Calu3 (cell line): ENCODE measurements at places on chromosomes 3 and 15. TPM values are rescaled to one million over a fixed set of nuclear protein-coding genes. Genes with fewer than 3 reads are reported as not detected.

DNA sequence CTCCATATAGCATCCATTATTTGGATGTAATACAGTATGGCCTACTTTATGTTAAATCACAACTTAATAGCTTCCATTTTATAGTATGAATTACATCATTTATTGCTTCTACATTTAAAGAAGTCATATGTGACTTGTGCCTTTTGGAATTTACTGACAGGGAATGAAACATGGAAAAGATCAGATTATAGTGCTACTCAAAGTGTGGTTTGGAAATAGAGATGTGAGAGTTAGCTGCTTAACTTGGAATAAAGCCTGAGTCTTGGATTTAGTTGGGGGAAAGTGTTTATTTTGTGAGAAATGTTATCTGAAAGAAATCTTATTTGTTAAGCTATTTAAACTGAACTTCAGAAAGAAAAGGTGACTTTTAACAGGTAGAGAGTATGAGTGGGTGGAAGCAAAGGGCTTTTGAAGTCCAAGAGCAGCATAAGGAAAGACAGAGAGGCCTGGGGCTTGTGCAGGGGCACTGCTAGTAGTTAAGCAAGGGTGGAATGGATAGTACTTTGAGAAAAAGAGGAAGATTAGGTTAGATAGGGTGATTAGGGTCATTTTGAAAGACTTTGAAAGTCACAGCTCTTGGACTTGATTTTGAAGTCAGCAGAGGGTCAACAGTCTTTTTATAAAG lies 60.5 kb downstream of the SLMAP start:
- no peaks in the 10 kb centered on the region for H3K36me3 ChIP-seq
- no peak overlapping the region for H3K27ac ChIP-seq
- H3K27me3 ChIP-seq, result no peaks in the 10 kb centered on the region
- no peak for DNase-seq

- DNase-seq, result no peak
- no peaks in the 10 kb centered on the region for H3K36me3 ChIP-seq
- H3K27ac ChIP-seq, result no peak overlapping the region
- no peaks in the 10 kb centered on the region for H3K4me1 ChIP-seq
- peaks cover 66% of the 10 kb centered on the region for H3K27me3 ChIP-seq
- no peak overlapping the region for H3K4me3 ChIP-seq
These were observed 10.3 kb downstream of the CX3CR1 start for GRCh38 chr3:39269528-39269927.

- H3K27me3 ChIP-seq, result no peaks in the 10 kb centered on the region
- H3K4me3 ChIP-seq, result no peak overlapping the region
- no peak overlapping the region for H3K27ac ChIP-seq
- DNase-seq, result no peak
- H3K4me1 ChIP-seq, result peaks cover 15% of the 10 kb centered on the region
These were observed 82.7 kb upstream of the MBNL1 start for GRCh38 chr3:152185891-152186630.

DNA sequence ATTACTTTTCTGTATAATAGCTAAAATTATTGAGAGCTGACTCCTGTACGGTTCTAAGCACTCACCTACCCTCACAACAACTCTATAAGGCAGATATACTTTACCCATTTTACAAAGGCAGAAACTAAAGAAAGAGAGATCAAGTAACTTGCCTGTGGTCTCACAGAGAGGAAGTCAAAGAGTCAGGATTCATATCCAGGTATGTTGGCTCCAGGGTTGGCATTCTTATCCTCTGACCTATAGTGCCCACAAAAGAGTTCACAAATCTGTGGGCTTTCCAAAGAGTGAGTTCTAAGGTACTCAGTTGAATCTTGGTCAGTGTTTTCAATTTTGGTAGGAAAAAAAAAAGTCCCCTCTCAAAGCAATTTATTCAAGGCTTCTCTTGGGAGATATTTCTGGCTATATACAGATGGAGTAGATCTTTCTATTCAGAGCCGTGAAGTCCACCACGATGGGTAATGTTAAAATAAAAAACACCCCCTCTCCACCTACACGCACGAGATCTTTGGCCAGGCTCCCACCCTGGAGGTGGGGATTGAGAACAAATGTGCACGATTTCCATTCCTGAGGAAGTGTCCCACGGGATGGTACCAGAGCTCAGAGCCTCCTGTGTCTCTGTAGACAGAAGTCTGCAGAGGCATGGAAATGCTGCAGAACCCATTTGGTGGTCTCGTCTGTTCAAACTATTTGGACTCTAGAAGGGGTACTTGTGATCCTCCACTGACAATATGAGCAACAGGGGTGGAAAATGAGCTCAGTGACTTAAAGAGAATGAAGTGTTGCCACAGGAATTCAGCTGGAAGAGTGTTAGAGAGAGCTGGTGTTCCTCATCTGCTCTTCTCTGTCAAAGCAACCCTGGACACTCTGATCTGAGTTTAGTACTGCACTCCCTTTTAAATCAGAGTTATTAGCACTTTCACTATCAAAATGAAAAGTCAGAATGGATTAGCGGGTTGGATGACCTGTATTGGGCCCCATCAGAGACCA lies 212.1 kb upstream of the EIF1B start:
- no peaks in the 10 kb centered on the region for H3K27me3 ChIP-seq
- no peaks in the 10 kb centered on the region for H3K36me3 ChIP-seq
- H3K4me1 ChIP-seq, result peaks cover 39% of the 10 kb centered on the region
- DNase-seq, result no peak
- peak overlapping the region; percentile 68 for H3K27ac ChIP-seq
- no peak overlapping the region for H3K4me3 ChIP-seq

DNA sequence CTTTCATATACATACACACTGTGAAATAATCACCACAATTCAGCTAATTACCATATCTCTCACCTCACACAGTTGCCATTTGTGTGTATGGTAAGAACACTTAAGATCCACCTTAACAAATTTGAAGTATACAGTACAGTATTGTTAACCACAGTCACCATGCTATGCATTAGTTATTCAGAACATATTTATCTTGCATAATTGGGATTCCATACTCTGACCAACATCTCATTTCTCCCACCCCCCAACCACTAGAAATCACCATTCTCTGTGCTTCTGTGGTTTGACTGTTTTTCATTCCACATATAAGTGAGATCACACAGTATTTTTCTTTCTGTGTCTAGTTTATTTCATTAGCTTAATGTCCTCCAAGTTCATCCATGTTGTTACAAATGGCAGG lies 247.7 kb upstream of the CTNNB1 start:
- H3K36me3 ChIP-seq, result no peaks in the 10 kb centered on the region
- no peaks in the 10 kb centered on the region for H3K27me3 ChIP-seq
- H3K4me1 ChIP-seq, result no peaks in the 10 kb centered on the region
- H3K4me3 ChIP-seq, result no peak overlapping the region

GRCh38 chr3:14415501-14415900 lies 13.1 kb downstream of the SLC6A6 start:
- H3K4me1 ChIP-seq, result peaks cover 45% of the 10 kb centered on the region
- no peak overlapping the region for H3K4me3 ChIP-seq
- H3K36me3 ChIP-seq, result peaks cover 24% of the 10 kb centered on the region
- no peaks in the 10 kb centered on the region for H3K27me3 ChIP-seq
- no peak overlapping the region for H3K27ac ChIP-seq

DNA sequence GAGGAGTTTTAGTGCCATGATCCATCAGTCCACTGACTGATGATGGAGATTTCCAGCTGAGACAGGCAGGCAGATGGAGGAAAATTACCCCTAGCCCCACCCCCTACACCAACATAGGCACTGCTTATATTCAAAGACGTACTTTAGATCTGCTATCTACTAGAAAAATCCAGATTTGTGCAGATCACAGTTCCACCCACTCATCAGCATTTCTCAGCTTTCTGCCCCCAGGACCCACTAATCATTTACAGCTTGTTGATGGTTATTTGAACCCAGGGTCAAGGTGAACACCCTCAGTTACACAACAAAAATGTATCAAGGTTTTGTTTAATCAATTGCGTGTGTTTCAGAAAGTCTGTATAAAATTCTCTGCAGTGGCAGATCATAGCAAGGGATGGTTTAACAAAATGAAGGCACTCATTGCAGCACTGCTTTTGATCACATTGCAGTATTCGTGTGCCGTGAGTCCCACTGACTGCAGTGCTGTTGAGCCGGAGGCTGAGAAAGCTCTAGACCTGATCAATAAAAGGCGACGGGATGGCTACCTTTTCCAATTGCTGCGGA lies at the start of gene HRG:
Gene HRG (plus strand): TSS at position 390 of the 564 bp plus-strand sequence. CDS start 18 bp downstream, at position 408.
- H3K4me3 ChIP-seq, result no peak within 1 kb of the TSS
- no peaks in the 10 kb centered on the region for H3K27me3 ChIP-seq
- H3K36me3 ChIP-seq, result peaks cover 6% of the 10 kb centered on the region
- no peak within 1 kb of the TSS for H3K27ac ChIP-seq
- peaks cover 48% of the 10 kb centered on the region for H3K4me1 ChIP-seq

DNA sequence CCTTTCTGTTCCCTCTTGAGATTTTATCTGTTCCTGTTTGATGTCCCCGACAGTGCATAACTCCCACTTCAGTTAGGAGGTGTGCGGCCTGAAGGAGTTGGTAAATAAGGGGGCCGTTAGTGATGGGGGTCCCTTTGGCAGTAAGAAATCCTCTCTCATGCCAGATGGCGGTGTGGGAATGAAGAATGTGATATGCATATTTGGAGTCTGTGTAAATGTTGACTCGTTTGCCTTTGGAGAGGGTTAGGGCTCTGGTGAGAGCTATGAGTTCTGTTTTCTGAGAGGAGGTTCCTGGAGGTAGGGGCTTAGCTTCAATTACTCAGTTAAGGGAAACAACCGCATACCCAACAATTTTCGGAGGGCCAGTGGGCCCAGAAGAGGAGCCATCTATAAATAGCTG lies 38.8 kb upstream of the RNF7 start:
- H3K27me3 ChIP-seq, result no peaks in the 10 kb centered on the region
- H3K27ac ChIP-seq, result no peak overlapping the region
- H3K4me3 ChIP-seq, result no peak overlapping the region
- DNase-seq, result no peak
- no peaks in the 10 kb centered on the region for H3K4me1 ChIP-seq

DNA sequence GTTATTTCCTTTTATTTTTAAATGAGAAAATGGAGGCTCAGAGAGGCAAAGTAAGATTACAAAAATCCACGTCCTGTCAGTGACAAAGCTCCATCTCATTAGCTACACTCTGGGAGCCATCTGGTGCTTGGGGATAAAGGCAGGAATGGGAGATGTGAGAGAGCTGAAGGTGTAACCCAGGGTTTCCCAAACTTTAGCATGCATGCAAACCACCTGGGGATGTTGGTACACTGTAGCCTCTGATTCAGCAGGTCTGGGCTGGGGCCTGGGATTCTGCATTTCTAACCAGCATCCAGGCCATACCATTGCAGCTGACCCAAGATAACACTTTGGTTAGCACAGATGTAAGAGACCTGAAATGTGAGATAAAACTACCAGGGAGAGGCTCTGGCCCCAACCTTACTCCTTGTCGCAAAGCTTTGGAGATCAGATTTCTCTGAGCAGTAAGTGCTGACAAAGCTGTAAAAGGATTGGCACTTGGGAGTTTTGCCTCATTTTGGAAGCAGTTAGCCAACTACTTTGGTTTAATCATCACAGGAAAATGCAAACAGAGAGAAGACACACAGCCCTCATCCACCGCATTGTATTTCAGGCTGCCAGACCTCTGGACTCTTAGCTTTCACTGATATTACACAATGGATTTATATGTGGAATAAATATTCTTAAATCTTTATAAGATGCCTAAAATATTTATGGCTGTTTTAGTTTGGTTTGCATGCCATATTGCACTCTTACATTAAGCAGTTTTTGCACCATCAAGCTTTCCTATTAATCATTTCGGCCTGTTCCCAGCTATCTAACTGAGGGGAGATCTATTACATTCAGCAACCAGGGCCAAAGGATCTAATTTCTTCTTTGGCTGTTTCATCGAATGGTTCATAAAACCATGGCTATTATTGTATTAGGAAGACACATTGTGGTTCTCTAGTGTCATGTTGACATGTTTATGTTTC lies 263.0 kb downstream of the EBLN2 start:
- no peak overlapping the region for H3K27ac ChIP-seq
- no peaks in the 10 kb centered on the region for H3K27me3 ChIP-seq
- no peak for DNase-seq
- H3K36me3 ChIP-seq, result no peaks in the 10 kb centered on the region

DNA sequence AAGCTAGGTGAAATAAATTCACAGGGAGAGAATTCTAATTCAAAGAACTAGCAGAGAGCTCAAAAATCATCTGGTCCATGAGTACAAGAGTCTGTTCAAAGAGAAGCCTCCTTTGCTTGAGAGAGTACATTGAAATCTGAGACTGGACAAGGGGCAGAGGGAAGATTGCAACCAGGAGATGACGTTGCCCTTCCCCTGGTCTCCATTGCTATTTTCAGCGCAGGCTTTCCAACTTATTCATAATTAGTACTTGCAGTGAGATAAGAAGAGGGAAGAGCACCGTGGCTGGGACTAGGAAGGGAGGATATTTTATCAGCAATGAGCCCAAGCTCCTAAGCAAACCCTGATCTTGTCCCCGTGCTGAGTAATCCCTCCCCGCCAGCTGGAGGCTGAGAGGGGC lies 251.8 kb upstream of the RORA start:
- no peak for DNase-seq
- no peaks in the 10 kb centered on the region for H3K4me1 ChIP-seq
- H3K4me3 ChIP-seq, result no peak overlapping the region
- no peak overlapping the region for H3K27ac ChIP-seq
- H3K27me3 ChIP-seq, result peaks cover 48% of the 10 kb centered on the region
- H3K36me3 ChIP-seq, result no peaks in the 10 kb centered on the region

GPR27 gene
- total RNA-seq, result 0.71 and 1.0 TPM in 2 replicates

TNNC1 gene
- 25.5 and 26.5 TPM in 2 replicates for total RNA-seq

PLSCR5 gene
- not detected in 2 replicates for total RNA-seq

SERPINI2 gene
- total RNA-seq, result not detected in 2 replicates

ZIC1 gene
- total RNA-seq, result not detected in 2 replicates
